ENCODE measurements at places on chromosomes 6 and 20.

GRCh38 chr6:24419526-24419925 is 16.8 kb downstream of the MRS2 start:
- no peak for DNase-seq

DNA sequence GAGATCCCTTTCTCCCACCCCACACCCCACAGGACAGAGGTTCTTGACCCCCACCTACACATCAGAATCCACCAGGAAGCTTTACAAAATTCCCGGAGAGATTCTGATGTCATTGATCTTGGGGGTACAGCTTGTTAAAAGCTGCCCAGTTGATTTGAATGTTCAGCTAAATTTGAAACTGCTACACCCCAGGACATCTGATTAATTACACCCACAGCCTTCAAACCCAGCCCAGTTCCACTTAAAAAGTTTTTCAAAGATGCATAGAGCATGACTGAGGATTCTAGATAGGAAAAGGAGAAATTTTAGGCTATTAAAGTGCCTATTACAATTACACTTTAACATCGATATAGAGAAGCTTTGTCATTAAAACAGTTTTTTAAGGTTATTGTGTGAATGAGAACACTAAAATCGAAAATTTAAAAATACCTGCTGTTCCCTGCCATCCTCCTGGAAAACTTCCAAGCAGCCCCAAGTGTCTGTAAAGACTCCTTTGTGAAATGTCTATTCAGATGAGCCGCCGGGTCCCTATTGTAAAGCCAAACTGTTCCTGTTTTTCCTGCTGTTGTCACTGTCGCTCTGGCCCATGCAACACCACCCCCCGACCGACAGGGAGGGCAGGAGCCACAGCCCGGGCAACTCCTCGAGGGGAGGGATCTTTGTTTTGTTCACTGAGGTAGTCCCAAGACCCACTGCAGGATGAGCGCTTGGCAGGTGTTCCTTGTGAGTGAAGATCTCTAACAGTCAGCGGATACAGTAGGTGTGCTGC is 132.5 kb upstream of the PHACTR3 start:
- no peak for DNase-seq

DNA sequence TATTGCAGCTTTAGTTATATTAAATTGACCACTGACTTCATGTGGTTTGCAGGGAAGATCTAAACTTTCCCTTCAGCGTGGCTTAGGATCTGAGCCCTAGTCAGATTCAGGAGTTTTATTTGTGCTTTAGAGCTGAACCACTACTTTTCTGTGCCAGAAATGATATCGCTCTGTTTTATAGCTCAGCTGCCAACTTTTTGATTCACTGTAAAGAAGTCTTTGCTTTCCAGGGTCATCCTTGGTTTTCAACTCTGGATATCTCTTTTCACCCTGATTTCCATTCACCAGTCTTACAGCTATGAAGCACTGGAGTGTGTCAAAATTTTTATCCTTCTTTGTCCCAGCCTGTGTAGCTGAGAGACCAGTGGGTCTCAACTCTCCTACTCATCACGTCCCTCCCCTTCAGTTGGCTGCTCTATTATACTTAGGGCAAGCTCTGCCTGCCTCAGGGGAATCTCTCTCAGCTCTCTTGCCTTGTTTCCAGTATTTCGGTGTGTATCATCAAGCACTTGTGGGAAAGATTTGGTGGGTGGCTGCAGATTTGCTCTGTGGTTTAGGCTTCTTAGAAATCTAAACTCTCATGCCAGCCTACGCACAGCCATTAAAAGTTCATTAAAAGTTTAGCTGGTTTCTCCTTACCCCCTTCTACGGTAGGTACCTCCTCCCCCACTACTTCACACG is 425.5 kb downstream of the TENT5A start:
- no peak for DNase-seq

DNA sequence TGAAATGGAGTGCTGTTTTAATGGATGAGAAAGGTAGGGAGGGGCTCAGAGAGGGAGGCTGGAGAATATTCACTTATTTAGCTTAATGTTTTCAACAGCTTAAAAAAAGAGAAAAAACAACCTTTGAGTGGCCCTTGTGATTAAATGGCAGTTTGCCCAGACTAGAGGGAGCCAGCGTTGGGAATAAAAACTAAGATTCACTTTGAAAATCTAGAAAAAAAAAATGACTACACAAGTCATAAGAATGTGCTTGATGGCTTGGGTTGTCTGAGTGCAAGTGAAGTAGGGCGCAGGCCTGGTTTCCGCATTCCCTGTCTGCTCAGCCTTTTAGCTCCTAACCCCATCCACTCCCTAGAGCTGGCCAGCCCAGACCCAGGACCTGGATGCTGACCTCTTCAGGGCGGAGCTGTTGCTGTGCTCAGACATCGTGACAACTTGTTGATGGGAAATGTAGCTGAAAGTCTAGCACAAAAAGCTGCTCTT is 28.9 kb downstream of the UTRN start:
- DNase-seq: no peak

- DNase-seq: no peak
Measured at GRCh38 chr6:105641504-105641903, 238.6 kb upstream of the PREP start.

DNA sequence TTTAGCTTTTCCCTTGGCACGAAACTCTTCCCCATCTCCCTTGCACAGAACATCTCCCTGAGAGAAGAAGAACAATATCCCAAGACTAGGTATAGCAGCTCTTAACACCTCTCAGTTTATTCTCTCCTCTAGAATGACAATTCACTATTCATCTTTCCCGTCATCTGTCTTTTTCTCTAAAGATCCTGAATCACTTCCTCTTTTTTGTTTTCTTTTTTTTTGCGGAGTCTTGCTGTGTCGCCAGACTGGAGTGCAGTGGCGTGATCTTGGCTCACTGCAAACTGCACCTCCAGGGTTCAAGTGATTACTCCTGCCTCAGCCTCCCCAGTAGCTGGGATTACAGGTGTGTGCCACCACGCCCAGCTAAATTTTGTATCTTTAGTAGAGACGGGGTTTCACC is 574.4 kb upstream of the MAP3K7 start:
- DNase-seq: no peak

- no peak for DNase-seq
Measured at GRCh38 chr6:140846503-140847261, 1286.0 kb upstream of the GJE1 start.

DNA sequence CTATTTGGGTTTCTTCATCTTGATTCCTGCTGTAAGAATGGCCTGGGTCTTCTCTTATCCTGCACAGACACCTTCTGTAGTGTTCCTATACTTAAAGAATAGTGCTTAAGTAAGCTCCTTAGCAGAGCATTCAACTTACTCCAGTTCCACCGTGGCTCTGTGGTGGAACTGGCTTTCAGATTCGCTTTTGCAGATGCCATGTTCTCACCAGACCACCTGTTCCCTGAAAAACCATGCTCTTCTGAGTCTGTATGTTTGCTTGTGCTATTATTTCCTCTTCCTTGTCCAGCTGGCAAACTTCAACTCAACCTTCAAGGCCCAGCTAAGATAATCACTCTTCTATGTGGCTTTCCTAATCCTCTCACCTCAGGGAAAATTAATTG is 4.9 kb downstream of the ELMO2 start:
- no peak for DNase-seq

DNA sequence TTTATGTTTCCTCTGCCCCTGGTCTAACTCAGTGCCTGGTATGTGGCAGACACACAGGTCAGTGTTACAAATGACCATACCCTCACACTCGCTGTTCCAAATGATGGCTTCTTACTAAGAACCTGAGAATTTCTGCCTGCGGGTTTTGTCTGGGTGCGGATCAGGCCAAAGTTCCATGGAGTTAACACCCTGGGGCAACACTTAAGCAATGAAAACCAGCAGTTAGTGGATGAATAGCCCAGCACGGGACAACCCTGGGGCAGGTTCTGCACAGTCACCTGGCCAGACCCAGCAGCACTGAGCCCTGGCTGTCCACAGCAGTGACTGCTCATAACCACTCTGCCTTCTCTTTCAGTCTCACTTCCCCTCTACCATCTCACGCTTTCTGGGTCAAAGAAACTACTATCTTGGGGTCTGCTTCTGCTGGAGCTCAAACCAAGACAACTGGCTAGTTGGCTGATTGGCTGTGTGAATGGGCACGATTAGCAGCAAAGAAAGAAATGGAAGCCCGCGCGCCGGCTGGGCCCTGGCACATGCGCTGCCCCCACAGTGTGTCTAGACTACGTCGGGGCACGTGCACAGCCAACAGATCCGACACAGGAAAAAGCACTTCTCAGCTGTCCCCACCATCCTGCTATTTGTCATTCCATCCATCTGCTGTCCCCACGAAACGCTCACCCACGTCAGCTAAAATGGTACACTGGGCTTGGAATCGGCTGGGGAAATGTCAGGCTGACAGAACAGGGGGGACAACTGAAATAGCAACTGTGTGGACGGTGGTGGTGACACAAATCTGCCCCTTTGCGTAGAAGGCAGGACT is 36.6 kb downstream of the MGME1 start:
- no peak for DNase-seq

- no peak for DNase-seq
Measured at GRCh38 chr20:44536175-44536574, 14.3 kb upstream of the SERINC3 start.

GRCh38 chr6:23454080-23454976 is 671.7 kb upstream of the NRSN1 start:
- DNase-seq: no peak

DNA sequence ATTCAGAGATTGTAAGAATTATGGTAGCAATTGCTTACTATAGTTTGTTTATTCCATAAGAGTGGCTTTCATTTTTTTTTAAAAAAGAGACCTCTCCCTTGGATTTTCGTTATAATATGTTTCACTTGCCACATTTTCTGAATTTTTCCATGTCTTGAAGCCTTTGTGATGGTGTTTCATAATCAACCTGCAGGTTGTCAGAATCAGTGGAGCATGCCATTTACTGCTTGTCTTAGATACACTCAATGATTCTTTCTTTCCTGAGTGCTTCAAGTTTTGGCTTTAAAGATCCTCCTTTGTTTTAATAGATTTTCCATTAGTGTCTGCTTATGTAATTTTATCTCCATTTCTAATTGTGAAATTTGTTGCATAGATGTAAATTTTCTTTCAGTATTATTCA is 31.2 kb downstream of the KCNQ5 start:
- DNase-seq: no peak

DNA sequence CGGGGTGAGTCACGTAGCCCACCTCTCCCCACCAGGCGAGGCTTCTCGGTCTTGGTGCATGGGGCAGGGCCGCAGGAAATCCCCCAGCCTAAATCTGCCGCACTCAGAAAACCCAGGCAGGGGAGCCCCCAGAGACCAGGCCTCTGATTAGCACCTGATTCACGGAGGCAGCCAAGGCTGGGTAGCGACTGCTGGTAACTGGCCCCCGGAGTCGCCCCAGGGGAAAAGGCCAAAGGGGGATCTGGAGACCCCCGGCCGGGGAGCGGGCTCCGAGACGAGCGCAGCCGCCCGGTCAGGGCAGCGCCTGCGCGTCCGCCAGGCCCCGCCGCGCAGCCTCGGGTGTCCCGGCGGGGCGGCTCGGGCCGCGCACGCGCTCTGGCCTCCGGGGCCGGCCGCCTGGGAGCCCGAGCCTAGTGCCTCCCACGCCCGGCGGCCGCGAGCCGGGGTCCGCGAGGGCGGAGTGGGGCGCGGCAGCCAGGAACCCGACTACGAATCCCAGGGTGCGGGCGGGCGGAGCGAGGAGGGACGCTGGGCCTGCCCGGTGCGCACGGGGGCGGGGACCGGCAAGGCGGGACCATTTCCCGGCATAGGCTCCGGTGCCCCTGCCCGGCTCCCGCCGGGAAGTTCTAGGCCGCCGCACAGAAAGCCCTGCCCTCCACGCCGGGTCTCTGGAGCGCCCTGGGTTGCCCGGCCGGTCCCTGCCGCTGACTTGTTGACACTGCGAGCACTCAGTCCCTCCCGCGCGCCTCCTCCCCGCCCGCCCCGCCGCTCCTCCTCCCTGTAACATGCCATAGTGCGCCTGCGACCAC is at the start of gene DUSP22:
TSS of gene DUSP22 (plus strand) at position 791 of the 809 bp plus-strand sequence. CDS start 53 bp downstream, outside the sequence.
- DNase-seq: peak; percentile 80

GRCh38 chr6:99458319-99458718 is 33.2 kb upstream of the PNISR start:
- no peak for DNase-seq

DNA sequence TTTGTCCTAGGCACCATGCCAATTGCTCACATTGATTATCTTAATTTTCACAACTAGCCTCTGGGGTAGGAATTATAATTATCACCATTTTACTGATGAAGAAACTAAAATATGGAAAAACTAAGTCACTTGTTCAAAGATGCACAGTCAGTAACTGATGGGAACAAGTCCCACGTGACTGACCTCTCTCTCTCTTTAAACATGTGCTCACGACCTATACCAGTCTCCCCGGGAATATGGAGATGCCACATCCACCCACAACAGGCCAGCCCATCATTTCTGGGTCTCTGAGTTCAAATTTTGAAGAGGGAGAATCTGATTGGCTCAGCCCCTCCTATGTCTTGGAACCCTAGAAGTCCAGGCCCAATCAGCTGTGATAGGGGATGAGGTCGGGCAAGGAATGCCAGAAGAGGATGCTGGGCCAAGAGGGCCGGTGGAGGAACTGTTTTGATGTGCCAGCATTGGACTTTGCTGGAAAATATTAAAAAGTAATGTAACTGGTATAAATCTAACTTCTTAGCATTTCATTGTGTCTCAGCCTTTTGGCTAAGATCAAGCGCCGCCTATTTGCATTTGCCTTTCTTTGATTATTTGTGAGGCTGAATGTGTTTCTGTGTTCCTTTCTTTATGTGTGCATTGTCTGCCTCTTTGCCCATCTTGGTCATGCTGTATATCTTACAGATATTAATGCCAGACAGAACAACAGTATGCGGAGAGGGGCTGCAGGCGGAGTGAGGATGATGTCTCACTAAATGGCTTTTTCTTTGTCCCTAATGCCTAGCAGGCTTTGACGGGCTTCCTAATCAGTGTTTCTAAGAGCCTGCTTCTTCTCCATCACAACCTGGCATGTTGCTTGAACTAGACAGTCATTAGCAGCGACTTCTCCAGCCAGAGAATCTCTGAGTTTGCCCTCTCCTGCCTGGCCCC is 126.6 kb downstream of the VEGFA start:
- DNase-seq: no peak

GRCh38 chr6:112311950-112312547 is 35.1 kb upstream of the RFPL4B start:
- DNase-seq: no peak

- DNase-seq: no peak
Measured at GRCh38 chr6:137213813-137214212, 5.4 kb downstream of the IFNGR1 start.

GRCh38 chr6:163630572-163630971 is 216.1 kb downstream of the QKI start:
- DNase-seq: no peak

GRCh38 chr20:48041078-48041780 is 255.9 kb upstream of the SULF2 start:
- DNase-seq: no peak

DNA sequence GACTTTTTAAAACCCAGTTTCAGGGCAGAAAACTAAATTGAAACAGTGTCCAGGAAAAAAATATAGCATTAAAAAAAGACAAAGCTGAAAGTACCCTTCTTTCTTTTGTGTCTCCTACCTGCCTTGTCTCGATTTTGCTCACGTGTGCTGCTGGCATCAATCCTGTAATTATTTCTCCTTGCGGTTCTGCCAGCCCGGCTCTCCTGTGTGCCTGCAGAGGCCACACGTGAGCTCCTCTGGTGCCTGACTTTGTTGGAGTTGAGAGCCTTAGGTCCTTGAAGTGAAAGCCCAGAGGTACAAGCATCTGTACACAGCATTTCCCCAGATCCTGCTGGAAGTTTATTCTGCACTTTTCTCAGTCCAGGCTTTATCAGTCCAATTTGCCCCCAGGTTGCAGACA is 36.5 kb downstream of the GHRH start:
- no peak for DNase-seq
